ENCODE measurements at places on chromosomes 3 and 15.
A peak's percentile ranks its signal among the peaks of the same experiment; 100 is the strongest.

DNA sequence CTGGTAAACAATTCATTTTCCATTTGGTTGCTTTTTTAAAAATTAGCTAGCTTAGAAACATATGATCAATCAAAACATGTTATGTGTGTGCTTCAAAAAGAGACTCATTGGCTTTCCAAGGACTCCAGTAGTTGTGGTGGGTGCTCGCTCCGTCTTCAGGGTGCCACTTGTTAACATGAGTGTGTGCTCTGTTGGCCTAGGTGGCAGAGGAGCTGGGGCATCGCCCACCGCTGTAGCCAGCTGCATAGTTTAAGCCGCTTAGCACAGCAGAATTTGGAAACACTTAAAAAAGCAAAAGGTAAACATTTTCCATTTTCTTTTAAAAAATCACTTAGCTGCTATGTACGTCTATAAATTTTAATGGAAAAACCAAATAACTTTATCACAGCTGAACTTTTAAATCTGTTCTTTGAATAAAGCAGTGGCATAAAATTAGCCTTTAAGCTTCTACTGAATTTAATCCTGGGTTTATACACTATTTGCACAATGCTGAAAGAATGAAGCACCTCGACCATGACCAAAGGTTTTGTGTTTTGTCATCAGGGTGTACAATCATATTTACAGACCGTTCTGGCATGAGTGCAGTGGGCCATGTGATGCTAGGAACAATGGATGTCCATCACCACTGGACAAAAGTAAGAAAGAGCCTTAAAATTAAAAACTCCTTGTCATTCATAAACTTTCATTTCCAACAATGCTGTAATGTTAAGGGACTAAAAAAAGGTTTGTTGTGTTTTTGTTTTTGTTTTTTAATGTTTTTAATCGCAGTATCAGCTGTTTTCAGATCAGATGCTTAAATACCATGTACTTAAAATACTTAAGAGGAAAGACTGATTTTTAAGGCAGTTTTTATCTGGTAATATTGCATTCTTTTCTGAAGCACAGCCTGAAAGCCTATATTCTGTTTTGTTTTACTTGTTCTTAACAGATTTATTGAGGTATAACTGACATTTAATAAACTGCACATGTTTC lies 57.9 kb downstream of the TCAIM start:
- DNase-seq, result no peak

DNA sequence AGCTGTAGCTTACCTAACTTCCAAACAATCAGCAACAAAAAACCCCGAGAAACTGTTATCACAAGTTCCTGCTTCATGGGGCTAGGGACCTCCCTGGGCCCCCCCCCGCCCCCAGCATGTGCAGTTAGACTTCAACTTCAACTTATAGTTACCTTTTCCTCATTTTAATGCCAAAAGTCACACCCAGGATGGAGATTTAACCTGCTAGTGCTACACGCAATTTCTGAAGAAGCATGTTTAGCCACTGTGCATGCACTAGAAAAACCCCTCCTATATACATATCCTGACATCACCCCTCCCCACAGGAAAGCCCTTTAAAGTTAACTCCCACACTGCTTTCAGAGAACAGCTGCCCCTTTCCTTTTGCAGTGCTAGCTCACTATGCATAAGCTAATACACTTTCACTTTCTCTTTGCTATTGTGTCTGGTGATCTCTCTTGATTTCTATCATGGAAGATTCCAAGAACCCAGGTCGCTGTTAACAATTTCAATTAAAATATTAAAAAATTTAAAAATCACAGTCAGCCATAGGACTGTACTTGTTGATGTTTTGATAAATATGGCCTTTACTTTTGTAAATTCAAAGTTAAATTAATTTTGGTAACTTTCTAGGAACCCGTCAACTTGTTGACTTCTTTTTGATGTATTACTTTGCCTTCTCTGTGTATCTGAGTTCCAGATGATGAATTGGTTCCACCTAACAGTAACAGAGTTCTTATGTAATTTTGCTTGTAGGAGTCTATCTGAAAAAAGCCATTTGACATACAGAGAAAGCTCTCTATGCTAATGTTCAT lies 75.2 kb upstream of the ACAD9 start:
- DNase-seq, result peak; percentile 70

GRCh38 chr3:185153171-185153771 lies 411 bp upstream of the C3orf70 start:
- no peak for DNase-seq

- no peak for DNase-seq
These were observed 32.9 kb downstream of the SPSB4 start for GRCh38 chr3:141083836-141084649.

DNA sequence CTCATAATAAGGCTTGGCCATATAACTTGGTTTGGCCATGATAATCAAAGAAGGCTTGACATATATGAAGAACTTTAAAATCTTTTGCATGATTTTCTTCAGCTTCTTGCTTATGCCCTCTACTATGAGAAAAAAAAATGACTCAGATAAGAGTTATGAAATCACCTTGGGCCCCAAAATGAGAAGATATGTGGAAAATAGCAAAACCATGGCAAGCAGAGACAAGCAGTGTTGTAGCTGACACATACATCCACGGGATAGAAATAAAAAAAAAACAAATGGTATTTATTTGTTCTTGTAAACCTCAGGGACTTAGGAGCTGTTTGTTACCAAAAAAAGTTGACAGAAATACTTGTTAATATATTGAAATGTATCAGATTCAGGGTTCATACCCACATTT lies 614.8 kb upstream of the BCHE start:
- DNase-seq, result no peak

- DNase-seq, result no peak
These were observed 151.1 kb upstream of the PRR20G start for GRCh38 chr3:127438951-127439350.

DNA sequence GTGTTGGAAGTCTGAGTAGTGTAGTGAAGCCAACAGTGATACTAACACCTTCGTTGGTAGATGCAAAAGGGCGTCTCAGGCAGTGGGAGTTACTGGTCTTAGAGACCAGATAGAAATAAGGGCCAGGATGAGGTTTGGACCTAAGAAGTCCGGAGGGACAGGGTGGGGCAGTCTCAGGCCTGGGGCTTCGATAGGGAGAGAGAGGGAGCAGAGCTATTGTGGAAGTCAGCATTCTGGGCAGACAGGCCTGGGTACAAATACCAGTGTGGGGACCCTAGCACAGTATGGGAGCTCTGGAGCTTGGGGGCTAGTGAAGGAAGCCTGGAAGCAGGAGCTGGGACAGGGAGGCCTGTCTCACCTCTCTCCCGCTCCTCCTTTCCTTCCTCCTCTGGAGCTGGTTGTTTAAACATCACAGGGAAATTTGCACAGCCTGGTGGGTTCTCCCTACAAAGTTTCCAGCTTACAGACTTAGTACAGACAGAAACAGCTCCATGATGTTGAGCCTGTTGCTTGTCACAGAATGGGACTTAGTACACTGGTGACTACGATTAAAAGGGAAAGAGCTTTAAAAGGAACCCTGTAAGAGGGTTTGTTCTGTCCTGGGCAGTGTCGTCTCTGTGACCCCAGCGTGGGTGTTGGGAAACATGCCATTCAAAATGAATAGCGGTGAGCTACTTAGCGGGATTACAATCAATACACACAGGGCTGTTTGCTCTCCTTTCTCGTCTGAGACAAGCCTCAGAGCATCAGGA lies 76.4 kb upstream of the TNFAIP8L3 start:
- DNase-seq, result no peak

- no peak for DNase-seq
These were observed 418 bp downstream of the ALPK3 start for GRCh38 chr15:84817466-84818081.

All from naive B cell (primary cell).